ENCODE measurements at places on chromosomes 2 and 18.

- no peak for DNase-seq
These were observed 109.8 kb downstream of the ADCYAP1 start for GRCh38 chr18:1014509-1014908.

GRCh38 chr2:28358668-28359201 is 33.9 kb upstream of the FOSL2 start:
- no peak for DNase-seq

DNA sequence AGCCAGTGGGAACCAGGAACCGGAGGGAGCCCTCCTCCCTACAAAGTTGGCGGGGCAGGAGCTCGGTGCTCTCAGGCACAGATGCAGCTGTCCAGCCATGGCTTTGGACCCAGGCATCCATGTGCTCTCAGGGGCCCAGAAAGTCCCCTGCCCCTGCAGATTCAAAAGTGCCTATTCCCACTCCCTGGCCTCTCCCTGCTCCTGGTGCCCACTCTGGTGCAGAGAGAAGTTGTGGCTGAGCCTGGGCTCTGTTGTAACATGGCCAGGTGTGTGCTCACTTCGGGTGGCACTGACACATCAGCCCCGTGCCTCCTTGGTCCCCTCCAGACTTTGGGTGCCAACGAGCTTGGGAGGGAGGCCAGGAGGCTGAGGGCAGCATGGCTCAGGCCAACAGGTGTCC is 315.8 kb upstream of the KYNU start:
- DNase-seq: no peak

GRCh38 chr2:111685342-111685741 is 198.7 kb downstream of the ANAPC1 start:
- no peak for DNase-seq

- no peak for DNase-seq
These were observed 16.0 kb upstream of the NPPC start for GRCh38 chr2:231942180-231942579.

- DNase-seq: peak; percentile 79
These were observed 247.1 kb downstream of the BCL11A start for GRCh38 chr2:60306267-60306861.

DNA sequence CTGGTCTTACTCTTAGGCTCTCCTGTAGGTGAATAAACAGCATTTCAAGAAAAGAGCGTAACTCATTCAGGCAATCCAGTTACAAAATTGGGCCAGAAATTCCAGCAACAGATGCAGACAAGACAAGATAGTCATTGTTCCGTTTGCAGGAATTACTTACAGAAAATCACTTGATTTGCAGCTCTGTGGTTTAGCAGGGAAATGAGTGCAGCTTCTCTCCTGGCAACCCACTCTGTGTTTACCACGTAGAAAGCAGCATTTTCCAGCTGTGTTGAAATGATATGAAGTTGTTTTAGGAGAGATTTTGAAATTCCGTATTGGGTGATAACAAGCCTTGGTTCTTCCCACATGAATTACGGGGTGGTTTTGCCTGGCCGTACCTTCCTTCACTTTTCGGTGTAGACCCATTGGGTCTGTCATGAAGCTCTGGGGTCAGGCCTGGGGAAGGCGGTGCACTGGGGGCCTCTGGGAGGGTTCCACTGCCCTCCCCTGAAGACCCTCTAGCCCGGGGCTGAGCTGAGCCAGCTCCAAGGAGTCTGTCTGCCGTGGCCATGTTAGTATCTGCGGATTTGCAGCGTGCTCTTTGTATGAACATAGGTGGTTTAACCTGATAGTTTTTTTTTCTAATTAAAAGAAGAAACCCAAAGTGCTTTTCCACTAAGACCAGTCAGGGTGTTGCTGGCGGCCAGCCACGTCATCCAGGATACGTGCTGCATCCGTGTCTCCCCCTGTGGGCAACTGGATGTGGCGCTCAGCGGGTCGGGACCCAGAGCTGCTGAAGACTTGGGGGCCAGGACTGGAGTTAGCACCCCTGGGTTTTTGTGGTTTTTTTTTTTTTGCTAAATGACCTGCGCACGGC is 58.9 kb upstream of the KCNG2 start:
- no peak for DNase-seq

DNA sequence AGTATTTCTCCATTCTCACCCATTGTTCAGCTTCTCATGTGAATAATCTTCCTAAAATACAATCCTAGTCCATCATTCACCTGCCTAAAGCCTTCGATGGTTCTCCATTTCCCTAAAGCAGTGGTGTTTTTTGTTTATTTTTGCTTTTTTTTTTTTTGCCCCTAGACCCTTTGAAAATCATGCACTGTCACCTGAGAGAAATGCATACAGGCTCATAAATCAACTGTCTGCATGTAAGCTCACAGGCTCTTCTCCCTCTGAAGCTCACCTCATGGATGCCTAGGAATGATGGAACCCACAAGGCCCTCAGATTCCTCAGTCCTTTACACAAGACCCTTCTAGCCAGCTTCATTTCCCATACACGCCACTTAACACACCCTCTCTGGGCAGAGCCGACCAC is 31.5 kb downstream of the B4GALT6 start:
- no peak for DNase-seq

DNA sequence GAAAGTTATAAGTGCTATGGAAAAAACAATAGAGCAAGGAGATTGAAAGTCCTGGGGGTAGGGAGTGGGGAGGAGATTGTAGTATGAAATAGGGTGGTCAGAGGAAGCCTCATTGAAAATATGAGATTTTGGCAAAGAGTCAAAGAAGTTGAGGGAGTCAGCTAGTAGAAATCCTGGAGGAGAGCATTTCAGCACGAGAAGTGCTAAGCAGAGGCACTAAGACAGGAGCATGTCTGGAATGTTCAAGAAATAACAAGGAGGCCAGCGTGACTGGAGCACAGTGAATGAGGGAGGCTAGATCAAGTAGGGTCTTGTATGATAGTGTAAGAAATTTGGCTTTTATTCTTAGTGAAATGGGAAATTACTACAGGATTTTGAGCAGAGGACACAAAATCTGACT is 2.1 kb upstream of the TSPYL6 start:
- DNase-seq: no peak

DNA sequence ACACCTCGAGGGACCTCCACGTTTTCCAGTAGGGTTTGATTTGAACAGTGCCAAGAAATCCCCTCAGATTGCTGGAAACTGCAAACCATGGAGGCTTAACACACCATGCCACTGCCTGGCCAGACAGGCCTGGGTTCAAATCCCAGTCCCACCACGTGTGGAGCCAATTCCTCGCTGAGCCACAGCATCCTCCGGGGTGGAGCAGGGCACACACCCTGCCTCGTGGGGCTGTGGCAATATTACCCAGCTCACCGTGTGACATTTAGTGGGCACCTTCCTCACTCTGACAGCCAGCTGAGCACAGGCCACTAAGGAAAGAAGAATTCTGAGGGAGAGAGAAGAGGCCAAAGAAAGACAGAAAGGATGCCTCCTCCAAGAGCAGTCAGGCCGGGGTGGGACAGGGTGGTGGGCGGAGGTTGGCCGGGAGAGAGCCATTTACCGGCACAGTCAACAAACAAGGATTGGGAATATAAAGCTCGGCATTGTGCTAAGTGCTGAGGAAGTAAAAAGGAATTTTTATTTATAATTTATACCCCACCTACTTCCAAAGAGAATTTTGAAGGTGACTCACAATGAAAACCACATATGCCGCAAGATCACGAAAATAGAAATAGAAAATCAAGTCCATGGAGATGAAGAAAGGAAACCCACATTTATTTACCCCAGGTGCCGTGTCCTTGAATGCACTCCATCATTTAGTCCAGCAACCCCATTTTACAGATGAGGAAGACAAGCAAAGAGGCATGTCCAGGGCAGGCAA is 111.5 kb downstream of the MCFD2 start:
- no peak for DNase-seq

- no peak for DNase-seq
These were observed 11.5 kb upstream of the PARD3B start for GRCh38 chr2:204533629-204534370.

GRCh38 chr18:50468807-50469206 is 91.1 kb upstream of the MAPK4 start:
- DNase-seq: no peak

- peak; percentile 99 for DNase-seq
These were observed at the start of the genes GPATCH11 and HEATR5B for GRCh38 chr2:37083873-37084794. Gene GPATCH11, plus strand, starts transcription at chr2:37084518. Its CDS starts 3,864 bp downstream, at chr2:37088382. Gene HEATR5B, minus strand, starts transcription at chr2:37084372. Its CDS starts 958 bp downstream, at chr2:37083414.

- DNase-seq: peak; percentile 66
These were observed 209.4 kb upstream of the SP5 start for GRCh38 chr2:170505631-170506275.

DNA sequence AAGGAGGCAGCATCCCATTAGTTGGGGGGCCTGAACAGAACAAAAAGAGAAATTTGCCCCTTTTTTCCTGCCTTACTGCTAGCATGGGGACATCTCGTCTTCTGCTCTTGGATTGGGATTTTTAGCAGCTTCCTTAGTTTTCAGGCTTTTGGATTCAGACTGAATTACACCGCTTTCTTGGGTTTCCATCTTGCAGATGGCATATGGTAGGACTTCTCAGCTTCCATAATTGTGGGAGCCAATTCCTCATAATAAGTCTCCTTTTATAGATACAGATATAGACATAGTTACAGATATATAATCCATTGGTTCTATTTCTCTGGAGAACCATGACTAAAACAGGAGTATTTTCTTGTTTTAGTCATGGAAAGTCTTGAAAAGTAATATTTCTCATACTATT is 5.2 kb upstream of the RAPGEF4 start:
- no peak for DNase-seq

DNA sequence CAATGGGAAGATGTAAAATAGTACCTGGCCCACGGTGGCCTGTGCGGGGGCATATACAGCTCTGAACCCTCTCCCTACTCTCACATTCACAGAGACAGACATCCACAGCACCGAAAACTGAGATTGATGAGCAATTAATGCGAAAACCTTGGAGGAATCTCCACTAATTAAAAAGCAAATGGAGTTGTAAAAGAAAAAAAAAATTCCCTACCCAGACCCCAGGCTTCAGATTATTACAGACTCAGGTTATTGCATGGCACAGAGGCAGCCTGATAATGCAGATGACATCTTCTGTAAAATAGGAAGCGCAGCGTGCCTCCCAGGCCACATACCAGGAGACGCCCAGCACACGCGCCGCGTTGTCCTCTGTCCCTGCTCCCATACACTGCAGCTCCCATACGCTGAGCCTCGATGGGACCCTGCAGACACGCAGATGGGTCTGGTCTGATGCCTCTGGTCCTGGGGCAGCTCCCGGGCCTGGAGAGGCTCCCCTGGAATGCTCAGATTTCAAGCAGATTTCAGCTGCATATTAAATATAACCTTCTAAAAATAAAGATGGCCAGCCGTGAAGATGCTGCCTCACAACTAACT is 496.1 kb upstream of the MYT1L start:
- DNase-seq: no peak

GRCh38 chr2:129861666-129862288 is 117.7 kb upstream of the RAB6C start:
- no peak for DNase-seq

GRCh38 chr2:41496908-41497307 is 550.9 kb upstream of the PKDCC start:
- DNase-seq: no peak

- no peak for DNase-seq
These were observed 52.2 kb downstream of the MRPS9 start for GRCh38 chr2:105090091-105090490.

DNA sequence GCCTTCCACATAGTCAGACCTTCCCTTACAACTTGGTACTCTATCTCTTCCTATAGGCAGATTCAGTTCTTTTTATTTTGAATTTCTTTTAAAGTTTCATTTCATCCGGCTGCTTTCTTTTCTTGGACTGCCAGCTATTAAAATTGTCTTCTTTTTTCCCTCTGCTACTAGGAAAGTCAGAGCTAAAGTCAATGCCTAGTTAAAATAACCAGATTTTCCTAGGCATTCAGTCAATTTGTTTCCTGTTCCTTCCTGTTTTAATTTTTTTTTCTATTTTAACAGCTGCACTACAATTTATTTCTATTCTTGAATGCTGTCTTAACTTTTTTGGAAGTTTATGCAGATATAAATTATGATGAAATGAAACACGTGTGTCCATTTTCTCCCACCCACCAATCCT is 84.8 kb downstream of the EVA1A start:
- DNase-seq: no peak

- no peak for DNase-seq
These were observed 2.1 kb upstream of the PID1 start for GRCh38 chr2:229273006-229273722.

DNA sequence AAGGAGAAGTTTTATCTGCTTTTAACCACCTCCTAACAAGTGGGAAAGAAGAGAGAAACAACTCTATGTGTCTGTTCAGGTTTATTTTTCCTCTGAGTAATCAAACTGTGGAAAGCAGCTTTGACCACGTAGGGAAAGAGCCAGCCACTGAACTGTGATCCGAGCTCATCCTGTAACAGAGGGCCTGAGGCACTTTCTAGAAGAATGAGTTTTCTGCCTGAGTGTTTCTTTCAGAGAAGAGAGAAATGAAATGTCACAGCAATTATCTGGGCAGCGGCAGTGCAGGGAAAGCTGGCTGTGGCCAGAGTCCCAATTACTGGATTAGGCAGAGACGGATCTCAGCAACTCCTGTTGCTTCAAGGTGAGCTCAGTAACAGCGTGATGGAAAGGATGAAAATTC is 151.9 kb downstream of the CD226 start:
- peak; percentile 24 for DNase-seq

GRCh38 chr2:18849841-18850578 is 260.6 kb upstream of the NT5C1B start:
- no peak for DNase-seq

GRCh38 chr18:79403723-79404566 is 8.2 kb downstream of the NFATC1 start:
- DNase-seq: no peak

- DNase-seq: no peak
These were observed 148.1 kb upstream of the PID1 start for GRCh38 chr2:229419158-229419557.
